ENCODE measurements at places on chromosomes 2 and 18.

- peak; percentile 7 for DNase-seq
Observed at GRCh38 chr2:14492920-14493503, 139.5 kb upstream of the LRATD1 start.

DNA sequence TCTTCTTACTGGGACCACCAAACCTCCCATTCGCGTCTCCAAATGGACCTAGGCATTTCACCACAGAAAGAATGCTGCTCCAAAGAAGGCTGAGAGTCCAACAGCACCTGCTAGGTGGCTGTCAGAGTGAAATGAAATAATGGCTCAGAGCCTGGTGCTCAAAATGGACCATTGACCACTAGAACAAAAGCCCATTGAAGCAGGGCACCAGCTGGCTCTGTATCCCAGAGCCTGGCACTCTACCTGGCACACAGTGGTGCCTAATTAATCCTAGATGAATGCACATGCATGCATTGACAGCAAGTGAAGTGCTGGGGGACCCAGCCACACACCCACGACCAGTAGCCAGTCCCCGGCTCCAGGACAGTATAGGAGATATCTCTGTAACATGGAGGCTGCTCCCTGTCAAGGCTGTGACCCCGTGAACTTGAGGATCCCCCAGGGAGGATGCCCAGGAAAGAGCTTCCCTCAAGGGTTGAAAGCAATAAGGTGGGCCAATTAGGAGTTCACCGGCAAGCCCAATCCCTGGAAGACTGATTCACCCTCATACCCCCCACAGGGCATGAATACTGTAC, 261.3 kb downstream of the TNS1 start:
- DNase-seq: no peak

- no peak for DNase-seq
Observed at GRCh38 chr2:101972621-101973434, 18.9 kb upstream of the IL1R2 start.

- DNase-seq: peak; percentile 83
Observed at GRCh38 chr2:85554980-85555612, 6.2 kb downstream of the GGCX start.

GRCh38 chr2:191690327-191690726, 12.4 kb downstream of the NABP1 start:
- no peak for DNase-seq

Data from myocyte (in vitro differentiated cells).